Stimulated activated naive CD8-positive, alpha-beta T cell treated with anti-CD3 and anti-CD28 coated beads, Interleukin-15, amount 100 ng/mL, for 72 hours (primary cell): ENCODE measurements at places on chromosomes 5 and 9.

DNA sequence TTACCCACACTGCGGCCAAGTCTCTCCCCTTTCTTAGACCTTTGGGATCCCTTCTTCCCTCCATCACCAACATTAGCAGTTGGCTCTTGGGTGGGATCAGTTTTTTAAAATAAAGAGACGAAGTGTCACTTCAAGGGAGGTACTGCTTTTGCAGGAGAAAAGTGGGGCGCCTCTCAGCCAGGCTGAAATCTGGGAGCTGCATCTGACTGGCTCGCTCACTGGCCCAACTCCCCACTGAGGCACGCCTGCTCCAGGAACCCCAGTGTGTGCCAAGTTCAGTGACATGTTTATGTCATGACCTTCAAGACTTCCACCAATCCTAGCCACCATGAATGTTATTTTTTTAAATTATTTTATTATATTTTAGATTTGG lies 130.5 kb downstream of the MVB12B start:
- no peak for DNase-seq

GRCh38 chr9:3664044-3664443 lies 138.2 kb upstream of the RFX3 start:
- no peak for DNase-seq

GRCh38 chr9:108830272-108830671 lies 25.5 kb downstream of the ACTL7B start:
- DNase-seq: no peak

DNA sequence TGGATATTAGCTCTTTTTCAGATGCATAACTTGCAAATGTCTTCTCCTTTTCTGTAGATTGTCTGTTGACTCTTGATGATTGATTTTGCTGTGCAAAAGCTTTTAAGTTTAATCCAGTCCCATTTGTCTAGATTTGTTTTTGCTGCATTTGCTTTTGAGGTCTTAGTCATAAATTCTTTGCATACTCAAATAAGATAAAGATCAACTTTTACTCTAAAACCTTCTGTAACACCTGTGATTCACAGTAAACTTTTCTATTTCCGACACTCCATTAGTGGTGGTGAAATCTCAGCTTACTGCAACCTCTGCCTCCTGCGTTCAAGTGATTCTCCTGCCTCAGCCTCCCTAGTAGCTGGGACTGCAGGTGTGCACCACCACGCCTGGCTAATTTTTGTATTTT lies 239.0 kb upstream of the ST8SIA4 start:
- DNase-seq: no peak

DNA sequence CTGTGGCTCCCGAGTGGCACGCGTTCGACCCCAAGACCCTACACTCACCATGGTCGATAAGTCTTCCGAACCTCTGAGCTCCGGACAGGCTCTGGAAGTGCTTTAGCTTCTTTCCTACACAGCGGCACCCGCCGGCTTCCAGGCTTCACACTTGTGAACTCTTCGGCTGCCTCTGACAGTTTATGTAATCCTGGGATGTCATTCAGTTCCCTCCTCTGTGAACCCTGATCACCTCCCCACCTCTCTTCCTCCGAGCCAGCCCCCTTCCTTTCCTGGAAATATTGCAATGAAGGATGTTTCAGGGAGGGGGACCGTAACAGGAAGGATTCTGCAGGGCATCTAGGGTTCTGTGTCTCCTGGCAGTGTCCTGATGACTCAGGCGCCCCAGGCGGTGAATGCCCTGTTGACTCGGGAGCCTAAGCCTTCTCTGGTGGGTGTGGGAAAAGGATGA lies at the start of gene CD14:
Gene CD14 (minus strand): TSS at position 155 of the 451 bp plus-strand sequence. CDS start 104 bp downstream, at position 51.
- DNase-seq: no peak

- no peak for DNase-seq
Observed at GRCh38 chr9:16029796-16030363, 477.0 kb downstream of the CCDC171 start.

- DNase-seq: no peak
Observed at GRCh38 chr5:58040846-58041245, 419.0 kb downstream of the PLK2 start.

DNA sequence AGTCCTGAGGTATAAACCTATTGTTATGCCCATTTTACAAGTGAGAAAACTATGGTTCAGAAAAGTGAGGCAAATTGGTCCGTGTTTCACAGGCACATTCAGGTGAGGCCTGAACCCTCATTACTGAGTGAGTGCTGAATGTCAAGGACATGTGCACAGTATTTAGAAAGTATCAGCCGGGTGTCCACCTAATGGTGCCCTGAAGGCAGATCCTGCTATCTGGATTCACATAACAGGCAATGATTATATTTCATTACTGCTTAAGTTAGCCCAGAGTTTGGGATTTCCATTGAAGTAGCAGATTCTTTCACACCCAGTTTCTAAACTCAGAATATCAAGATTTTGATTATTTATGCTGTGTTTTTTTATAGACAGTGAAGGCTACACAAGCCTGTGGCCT lies 142.7 kb downstream of the LHFPL2 start:
- DNase-seq: no peak

- no peak for DNase-seq
Observed at GRCh38 chr5:167643631-167644280, 647.7 kb upstream of the WWC1 start.

- DNase-seq: peak; percentile 18
Observed at GRCh38 chr5:170070556-170071412, 34.9 kb upstream of the FOXI1 start.

DNA sequence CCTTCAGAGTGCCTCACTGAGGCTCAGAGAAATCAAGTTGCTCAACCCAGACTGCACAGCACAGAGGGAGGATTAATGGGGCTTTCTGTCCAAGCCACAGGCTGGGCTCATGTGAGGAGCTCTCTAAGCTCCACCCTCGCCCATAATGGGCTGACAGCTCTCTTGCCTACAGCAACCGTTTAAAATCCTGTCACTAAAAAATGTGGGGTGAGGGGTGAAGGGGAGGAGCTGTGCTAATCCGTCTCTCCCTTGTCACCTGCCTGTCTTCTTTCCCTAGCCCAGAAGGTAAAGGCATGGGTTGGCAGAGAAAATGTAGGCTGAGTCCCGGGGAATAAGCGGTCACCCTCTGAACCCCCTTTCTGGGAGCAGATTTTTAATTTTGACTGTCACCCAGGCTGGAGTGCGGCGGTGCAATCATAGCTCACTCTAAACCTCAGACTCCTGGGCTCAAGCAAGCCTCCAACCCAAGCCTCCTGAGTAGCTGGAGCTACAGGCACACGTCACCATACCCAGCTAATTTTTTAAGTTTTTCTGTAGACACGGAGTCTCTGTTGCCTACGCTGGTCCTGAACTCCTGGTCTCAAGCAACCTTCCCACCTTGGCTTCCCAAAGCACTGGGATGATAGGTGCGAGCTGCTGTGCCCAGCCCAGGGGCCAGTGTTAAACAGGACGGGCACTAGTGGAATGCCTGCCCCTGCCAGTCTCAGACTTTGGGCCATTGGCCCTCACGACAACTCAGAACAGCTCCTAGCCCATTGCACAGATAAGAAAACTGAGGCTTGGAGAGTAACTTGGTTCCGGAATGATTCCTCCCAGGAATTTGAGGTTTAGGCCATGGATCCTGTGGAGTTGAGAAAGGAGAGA lies 89.5 kb downstream of the LMX1B start:
- DNase-seq: no peak

DNA sequence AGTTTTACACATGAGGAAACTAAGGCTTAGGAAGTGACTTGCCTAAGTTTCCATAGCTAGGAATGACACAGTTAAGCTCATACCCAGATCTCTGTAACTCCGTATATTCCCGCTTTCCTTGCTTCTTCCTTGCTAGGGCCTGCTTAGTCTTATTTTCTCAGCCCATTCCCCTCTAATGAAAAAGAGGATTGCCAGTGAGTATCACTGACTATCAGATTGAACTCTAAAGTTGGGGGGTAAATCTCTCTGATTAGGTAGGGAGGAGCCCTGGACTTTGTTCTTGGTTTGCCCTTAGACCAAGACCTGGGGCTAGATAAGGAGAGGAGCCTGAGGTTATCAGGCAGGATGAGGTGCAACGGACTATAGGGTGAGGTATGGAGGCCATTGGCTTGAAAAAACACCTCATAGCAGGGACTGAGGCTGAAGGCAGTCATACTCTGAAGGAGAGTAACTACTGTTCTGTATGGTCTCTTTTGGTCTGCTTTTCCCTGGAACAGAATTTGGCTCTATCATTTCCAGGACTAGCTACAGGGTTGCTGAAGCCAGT lies 2.5 kb downstream of the TRIM32 start:
- no peak for DNase-seq

GRCh38 chr9:34338665-34339385 lies 9.5 kb downstream of the NUDT2 start:
- DNase-seq: no peak

DNA sequence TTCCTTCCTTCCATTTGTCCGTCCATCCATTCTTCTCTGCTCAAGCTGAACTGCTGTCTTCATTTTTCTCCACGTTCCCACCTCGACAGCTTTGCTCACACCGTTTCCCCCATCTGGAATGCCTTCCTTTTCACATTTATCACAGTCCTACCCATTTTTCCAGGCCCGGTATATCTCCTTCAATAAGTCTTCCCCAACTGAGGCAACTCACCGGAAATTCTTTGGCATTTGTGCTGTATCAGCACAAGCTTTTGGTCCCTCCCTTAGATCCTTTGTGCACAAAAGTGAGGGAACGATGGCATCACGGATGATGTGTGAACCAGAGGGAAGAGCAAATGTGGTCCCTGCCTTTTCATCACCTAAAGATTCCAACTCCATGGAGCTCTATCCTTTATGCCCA lies 45.6 kb upstream of the INSYN2B start:
- DNase-seq: no peak

- DNase-seq: peak; percentile 90
Observed at GRCh38 chr5:14809369-14810155, 62.0 kb downstream of the ANKH start.

GRCh38 chr5:305050-305449 lies 16.5 kb upstream of the AHRR start:
- no peak for DNase-seq

DNA sequence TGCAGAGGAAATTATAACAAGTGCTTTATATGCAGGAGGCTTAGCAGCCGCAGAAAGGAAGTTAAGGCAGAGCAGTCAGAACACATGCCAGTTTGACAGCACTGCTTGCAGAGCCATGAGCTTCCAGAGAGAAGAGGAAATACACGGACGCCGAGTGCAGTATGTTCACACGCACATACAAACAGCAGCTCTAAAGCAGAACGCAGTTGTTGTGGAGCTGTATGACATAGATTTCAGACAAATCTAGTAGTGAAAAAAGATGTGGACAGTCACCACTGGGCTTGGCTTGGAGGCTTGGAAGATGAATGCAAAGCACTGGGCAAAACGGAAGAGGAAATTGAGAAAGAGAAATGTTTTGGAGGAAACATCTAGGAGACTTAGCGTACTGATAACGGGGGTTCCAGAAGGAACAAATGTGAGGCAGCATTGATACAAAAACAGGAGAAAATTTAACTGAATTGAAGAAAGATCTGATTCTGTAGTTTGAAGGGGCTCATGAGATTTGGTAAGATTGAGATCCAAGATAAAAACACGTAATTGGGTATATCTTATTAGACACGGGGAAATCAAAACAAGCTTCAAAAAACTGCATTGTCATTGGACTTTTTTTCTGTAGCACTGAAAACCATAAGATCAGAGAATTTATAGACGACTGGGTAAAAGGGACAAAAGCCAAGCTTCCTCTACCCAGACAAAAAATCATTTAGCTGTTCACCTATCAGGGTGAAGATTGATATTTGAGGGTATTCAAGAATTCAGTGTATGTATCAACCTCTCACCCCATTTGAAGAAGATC lies 19.6 kb upstream of the ROPN1L start:
- no peak for DNase-seq

DNA sequence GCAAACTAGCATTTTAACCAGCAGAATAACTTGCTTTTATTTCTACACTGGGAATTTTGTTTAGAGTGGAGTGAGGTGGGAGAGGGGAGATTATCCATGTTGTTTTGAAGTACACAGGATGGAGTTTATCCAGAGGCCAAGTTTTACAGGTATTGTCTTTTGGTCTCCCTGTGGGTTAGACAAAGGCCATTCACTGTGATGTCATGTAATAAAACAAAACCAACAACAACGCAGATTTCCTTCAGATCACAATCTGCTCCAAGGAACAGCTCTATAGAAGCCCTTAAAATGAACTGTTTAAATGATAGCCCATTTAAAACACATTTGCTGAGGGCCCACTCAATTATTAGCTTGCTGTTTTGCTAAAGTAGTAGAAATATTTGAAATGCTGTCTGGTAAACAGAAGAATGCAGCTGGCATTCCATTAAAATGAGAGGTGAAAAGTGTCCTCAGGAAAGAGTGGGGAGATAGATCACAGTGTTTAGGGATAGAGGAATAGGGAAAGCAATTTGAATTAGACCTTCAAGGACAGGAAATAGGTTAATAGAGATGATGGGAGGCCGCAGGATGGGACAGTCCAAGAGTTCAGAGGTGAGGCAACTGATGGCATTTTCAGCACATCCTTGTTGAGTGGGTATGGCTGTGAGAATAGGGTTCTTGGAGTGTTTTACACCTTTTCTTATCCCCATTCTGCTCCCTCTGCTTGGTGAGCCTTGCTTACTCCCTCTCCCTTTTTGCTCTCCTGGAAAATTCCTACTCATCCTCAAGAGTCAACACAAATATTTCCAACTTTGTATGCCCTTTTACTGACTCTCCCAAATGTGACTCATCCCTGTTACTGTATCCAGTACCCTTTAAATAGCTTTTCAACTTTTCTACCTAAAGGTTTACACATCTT lies 140.1 kb upstream of the NR3C1 start:
- DNase-seq: no peak

GRCh38 chr5:62259699-62260250 lies 46.2 kb upstream of the KIF2A start:
- no peak for DNase-seq

GRCh38 chr5:124549891-124550436 lies 196.5 kb downstream of the ZNF608 start:
- DNase-seq: no peak

DNA sequence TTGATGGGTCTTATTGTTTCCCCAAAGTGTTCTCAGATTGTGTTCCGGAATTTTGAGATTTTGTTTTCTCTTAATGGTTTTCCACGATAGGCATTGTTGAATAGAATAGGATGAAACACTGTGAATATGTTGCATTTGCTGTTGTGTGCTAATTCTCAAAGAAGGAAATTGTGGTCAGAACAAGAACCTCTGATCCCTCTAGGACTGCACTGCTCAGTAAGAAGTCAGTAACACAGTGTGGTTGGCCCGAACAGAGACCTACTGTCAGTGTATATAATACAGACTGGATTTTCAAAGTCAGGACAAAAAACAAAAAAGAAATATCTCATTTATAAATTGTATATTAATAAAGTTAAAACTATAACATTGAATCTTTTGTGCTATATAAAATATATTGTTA lies 494.8 kb downstream of the MAT2B start:
- DNase-seq: no peak

DNA sequence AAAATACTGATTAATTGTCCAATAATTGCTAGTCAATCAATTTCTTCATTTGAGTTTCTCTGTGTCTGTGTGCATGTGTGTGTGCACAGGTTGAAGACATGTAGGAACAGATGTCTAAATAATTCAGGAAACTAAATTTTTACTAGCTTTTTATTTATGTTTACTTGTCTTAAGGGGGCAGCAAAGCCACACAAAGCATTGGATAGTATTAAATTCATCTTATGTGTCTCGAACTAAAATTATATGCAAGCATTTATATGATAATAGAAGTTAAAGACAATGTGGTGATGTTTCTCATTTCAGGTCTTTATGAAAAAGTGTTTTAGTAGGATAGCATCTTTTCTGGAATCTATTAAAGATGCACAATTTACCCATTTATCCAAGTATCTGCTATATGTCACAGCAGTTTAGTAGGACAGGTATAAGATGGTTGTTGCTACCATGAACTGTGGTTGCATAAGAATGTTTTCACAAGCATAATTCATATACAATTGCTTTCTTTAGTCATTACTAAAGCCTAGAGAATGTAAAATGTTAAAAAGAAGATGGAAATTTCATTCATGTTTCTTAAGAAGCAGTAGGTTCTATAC lies 784.6 kb upstream of the NUDT12 start:
- no peak for DNase-seq
